ENCODE measurements at places on chromosomes 11 and 22.

DNA sequence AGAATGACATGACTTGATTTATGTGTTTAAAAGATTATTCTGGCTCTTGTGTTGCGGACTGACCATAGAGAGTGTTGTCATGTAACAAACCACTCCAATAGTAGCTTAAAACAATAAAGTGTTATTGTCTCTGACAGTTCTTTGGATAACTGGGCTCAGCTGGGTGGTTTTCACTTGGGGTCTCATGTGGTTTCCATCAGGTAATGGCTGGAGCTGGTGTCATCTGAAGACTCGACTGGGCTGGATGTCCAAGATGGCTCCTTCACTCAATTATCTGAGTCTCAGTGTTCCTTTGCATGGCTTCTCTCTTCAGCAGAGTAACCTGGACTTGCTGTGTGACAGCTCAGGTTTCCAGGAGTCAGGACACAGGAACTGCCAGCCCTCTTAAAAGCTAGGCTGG is 104.3 kb upstream of the NNMT start:
- DNase-seq: no peak

GRCh38 chr11:132980670-132981069 is 551.6 kb downstream of the OPCML start:
- no peak for DNase-seq

- DNase-seq: no peak
Observed at GRCh38 chr22:39808081-39808480, 85.5 kb downstream of the ENTHD1 start.

- DNase-seq: no peak
Observed at GRCh38 chr22:47783433-47784366, 1021.2 kb downstream of the TBC1D22A start.

- DNase-seq: no peak
Observed at GRCh38 chr11:62409831-62410230, 9.0 kb upstream of the SCGB1A1 start.

GRCh38 chr22:44224166-44224565 is 43.4 kb downstream of the PARVG start:
- peak; percentile 22 for DNase-seq

DNA sequence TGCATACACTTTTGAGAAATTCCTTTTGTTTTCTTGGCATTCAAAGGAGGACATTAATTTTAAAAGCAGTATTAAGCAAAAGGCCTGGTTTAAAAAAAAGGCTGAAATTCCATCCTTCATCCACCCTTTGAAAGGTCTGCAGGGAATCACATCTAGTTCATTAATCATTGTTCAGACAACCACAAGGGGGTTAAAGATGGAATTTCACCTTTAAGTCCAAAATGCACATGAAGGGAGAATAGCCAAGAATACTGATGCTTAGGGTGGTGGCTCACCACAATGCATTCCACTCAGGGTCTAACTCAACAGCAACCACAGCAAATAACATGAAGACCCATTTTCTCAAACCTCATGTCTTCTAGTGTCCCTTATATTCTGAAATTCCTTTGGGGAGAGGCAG is 256.9 kb downstream of the CADM1 start:
- no peak for DNase-seq

GRCh38 chr11:32489464-32489863 is 54.1 kb upstream of the WT1 start:
- no peak for DNase-seq

- peak; percentile 28 for DNase-seq
Observed at GRCh38 chr11:28757725-28758515, 649.7 kb downstream of the METTL15 start.

GRCh38 chr11:77819411-77819920 is 1.1 kb downstream of the RSF1 start:
- DNase-seq: peak; percentile 92

- no peak for DNase-seq
Observed at GRCh38 chr11:60242740-60243239, at the start of gene MS4A4E. Gene MS4A4E (minus strand): TSS chr11:60243137. CDS start chr11:60230055, 13,082 bp downstream.

- peak; percentile 88 for DNase-seq
Observed at GRCh38 chr22:46542011-46542985, 4.9 kb upstream of the CELSR1 start.

GRCh38 chr11:71236836-71237475 is 15.4 kb downstream of the SHANK2 start:
- no peak for DNase-seq

DNA sequence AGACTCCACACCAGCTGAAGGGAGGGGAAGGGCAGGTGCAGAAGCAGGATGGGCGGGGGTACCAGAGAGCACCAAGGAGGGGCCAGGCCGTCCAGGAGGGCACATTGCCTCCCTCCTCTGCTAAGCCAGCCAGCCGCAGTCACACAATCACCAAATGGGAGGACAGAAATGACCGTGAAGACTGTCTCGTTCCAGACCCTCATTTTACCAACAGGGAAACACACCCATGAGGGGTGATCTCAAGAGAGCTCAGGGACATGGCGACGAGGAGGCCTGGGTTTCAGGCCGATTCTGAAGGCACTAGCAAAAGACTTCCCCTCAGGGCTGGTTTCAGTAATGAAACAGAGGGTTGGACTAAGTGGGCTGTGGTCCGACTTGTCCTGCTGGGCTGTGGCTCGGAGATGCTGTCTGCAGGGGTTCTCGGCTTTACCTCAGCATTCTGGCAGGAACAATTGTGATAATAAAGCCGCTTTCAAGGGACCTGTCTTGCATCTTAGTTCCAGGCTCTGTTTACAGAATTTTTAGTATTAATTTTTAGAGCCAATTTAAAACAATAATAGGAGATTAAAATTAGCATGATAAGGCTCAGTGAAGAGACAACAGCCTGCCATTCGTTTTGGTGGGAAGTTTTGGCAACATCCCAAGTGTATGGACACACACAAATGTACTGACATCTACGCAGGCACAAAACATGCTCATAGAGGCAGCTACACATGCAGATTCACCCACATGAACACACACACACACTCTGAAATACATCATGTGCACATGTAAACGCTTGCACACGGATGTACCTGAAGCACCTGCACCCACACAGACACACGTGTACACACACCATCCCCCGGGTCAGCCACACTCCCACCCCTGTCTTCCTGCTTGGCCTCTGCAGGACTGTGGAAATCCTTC is 2.0 kb upstream of the B3GAT1 start:
- DNase-seq: no peak

GRCh38 chr11:78212586-78213371 is 24.1 kb downstream of the USP35 start:
- DNase-seq: no peak

DNA sequence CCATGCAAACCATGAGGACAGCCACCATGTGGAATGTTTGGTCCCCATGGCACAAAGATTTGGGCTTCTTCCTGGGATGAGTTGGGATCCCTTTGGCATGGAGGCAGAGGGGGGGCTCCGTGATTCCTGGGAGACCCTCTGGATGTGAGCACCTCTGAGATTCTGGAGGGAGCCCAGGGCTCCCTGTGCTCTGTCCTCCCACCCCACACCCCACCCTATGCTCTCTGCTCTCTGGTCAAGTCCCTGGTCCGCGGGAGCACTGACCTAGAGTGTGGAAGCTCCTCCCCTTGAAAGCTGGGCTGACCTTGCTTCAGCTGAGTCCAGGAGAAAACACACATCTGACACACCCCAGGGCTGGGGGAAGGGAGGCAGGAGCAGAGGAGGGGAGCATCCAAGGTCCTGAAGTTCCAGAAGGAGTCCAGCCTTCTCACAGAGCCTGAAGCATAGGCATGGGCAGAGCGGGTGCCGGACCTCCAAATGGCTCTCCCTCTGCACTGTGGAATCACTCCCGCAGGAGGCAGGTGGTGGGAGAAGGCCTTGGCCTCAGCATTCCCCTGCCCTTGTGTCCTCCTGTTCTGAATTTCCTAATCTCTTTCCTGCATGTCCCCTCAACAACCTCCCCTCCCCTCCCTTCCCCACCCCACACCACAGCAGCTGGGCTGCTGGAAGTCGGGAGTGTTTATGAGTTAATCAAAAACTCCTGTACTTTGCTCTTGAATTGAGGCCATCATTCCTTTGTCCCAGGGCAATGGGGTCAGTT is 25.7 kb upstream of the OAF start:
- DNase-seq: peak; percentile 78

DNA sequence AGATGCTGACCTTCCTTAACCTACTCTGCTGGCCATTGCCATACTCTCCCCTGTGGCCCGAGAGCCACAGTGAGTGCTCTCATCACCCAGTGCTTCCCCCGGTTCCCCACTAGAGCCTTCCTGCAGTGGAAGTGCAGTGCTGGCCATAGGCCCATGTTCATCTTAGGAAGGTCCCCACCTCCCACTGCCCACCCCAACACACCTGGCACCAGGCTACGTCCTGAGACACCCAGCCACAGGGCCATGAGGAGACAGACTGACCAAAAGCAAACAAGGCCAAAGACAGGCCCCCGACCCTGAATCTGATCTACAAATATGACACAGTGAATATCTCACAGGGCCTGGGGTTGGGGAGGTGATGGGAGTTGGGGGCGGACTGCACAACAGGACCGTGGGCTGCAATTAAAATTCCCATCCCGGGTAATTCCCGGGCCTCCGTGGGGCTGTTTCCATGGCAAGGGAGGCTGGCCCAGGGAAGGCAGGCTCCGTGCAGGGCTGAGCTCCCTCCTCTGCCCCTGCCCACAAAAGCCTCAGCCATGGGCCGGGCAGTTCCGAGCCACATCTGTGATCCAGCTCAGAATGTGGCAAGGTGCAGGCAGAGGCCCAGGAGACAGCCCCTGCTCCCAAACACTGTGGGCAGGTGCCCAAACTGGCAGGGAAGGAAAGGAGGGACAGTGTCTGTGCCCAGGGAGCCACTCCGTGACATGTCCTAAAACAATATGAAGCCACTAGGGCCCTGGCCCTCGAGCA is 5.1 kb upstream of the CHST1 start:
- DNase-seq: no peak

DNA sequence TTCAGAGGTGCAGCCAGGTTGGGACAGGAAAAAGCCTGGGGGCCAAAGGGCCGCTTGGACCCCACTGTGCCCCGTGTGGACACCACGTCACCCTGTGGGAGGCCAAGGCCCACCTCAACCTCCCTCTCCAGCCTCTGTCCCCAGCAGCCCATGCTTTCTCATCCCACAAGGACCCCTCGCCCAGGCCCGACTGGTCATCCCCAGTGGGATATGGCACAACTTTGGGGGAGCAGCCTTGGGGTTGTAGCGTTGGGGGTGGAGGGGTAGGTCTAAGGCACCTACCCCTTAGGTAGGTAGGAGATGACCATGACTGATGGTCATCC is 44.0 kb downstream of the IGF2 start:
- no peak for DNase-seq

DNA sequence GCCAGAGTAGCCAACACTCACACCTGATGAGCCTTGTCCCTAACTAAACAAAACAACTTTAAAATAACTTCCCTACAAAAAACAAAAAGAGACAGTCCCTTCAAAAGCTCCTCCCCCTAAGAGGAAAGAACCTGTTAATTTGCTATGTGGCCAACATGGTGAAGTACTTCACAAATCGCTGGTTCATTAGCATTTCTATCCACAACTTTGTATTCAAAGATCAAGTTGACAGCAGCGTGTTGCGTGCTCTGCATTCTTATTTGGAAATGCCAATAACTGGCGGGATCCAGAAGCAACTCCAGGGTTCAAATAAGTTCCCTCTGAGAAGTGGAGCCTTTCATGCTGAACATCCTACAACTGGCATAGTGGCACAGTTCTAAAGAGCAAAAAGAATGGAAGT is 48.6 kb downstream of the CADM1 start:
- DNase-seq: no peak

DNA sequence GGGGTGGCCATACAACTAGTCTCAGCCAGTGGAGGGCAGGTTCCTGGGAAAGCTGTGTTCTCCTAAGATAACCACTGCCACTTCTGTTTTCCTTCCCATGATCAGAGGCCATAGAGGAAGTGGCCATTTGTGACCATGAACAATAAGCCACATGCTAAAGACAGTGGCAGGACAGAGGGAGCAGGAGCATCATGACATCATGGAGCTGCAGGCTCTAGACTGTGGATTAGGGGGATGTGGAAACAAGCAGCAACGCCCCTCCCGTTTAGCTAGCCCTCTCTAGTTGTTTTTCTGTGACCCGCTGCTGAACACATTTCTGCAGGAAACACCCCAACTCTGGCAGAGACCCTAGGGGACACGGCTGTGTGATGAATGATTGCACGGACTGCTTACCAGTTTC is 195.0 kb upstream of the NECTIN1 start:
- DNase-seq: no peak

GRCh38 chr11:120117991-120118390 is 19.9 kb downstream of the TRIM29 start:
- no peak for DNase-seq

GRCh38 chr11:68379206-68379605 is 66.8 kb downstream of the LRP5 start:
- DNase-seq: peak; percentile 62

- DNase-seq: no peak
Observed at GRCh38 chr11:46414466-46414796, 22.9 kb upstream of the CHRM4 start.

- no peak for DNase-seq
Observed at GRCh38 chr11:103486604-103487003, 377.4 kb downstream of the DYNC2H1 start.

GRCh38 chr11:113475160-113475761 is at the start of gene DRD2:
Gene DRD2 (minus strand): TSS chr11:113475398. CDS start chr11:113424651, 50,747 bp downstream.
- DNase-seq: peak; percentile 43

DNA sequence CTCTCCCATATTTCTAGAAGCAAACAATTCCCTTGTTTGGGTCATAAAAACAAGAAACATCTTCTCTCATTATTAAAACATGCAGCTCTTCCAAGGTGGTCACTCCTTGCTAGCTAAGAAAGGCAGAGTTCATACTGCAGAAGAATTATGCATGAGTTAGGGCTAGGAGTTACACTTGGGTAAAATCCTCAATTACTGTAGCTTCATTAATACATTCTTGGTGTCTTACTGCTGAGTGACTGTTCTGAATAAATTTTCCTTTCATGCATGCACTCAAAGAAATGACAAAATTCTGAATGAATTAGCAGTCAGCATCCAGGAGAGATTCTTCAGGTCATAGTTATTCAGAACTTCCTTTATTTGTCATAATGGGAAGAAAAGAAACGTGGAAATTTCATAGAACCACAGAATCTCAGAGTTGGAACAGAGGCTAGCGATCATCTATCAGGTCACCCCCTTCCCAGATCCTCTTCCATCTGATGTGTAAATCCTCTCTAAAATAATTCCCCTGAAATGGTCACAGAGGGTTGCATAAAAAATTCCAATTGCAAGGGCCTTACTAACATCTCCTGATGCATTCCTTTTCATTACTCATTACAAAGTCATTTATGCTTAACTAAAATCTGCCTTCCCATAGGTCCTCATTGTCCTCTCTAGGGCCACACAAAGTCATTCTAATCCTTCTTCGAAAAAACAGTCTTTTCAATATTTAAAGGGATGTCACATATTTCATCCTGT is 771.5 kb downstream of the DLG2 start:
- no peak for DNase-seq

GRCh38 chr11:9840460-9841004 is 176.7 kb downstream of the SWAP70 start:
- no peak for DNase-seq
